Thyroid gland (tissue), 4 donors: ENCODE measurements at places on chromosomes 16 and 17. TPM values are rescaled to one million over a fixed set of nuclear protein-coding genes. Genes with fewer than 3 reads are reported as not detected.

GRCh38 chr17:19579867-19580565 lies 46.4 kb downstream of the SLC47A1 start:
- DNase-seq = peak; percentile 20
- H3K4me3 ChIP-seq = peak overlapping the region; percentile 35
- H3K27me3 ChIP-seq = no peaks in the 10 kb centered on the region
- H3K27ac ChIP-seq = no peak overlapping the region
- peaks cover 4% of the 10 kb centered on the region for H3K4me1 ChIP-seq
- H3K36me3 ChIP-seq = no peaks in the 10 kb centered on the region

LRRC75A gene
- total RNA-seq = 9.5 TPM

DNA sequence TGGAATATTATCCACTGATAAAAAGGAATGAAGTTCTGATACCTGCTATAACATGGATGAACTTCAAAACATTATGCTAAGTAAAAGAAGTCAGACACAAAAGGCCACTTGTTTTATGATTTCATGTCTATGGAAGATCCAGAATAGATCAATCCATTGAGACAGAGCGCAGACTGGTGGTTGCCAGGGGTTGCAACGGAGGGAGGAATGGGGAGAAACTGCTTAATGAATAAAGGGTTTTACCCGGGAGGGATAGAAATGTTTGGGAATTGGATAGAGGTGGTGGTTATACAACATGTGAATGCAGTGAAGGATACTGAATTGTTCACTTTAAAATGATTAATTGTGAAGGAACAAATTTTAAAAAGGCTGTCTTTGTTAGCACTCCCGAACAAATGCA lies 30.2 kb downstream of the WDR59 start:
- no peak for DNase-seq
- peaks cover 13% of the 10 kb centered on the region for H3K36me3 ChIP-seq
- no peak overlapping the region for H3K4me3 ChIP-seq
- peaks cover 10% of the 10 kb centered on the region for H3K4me1 ChIP-seq

- no peaks in the 10 kb centered on the region for H3K27me3 ChIP-seq
Measured at GRCh38 chr16:78552106-78552675, 452.7 kb downstream of the WWOX start.

SLC5A10 gene
- not detected for total RNA-seq

DNA sequence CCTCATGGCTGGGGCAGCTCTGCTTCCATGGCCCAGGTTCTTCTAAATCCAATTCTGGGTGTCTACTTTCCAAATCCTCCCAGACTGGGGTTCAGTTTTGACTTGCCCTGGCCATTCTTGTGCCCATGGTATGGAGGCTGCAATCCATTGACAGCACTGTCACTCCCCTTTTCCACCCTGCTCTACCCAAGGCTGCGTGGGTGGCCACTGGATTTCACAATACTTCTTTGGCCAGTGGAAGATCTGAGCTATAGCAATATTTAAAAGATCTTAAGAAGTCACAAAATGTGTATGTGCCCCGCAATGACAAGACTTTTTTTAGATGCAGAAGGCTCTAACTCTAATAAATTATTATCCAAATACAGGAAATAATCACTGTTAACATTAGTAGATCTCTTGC lies 329.4 kb upstream of the CCL2 start:
- no peaks in the 10 kb centered on the region for H3K4me1 ChIP-seq
- H3K4me3 ChIP-seq = no peak overlapping the region
- no peaks in the 10 kb centered on the region for H3K36me3 ChIP-seq
- no peak overlapping the region for H3K27ac ChIP-seq
- H3K27me3 ChIP-seq = no peaks in the 10 kb centered on the region

DNA sequence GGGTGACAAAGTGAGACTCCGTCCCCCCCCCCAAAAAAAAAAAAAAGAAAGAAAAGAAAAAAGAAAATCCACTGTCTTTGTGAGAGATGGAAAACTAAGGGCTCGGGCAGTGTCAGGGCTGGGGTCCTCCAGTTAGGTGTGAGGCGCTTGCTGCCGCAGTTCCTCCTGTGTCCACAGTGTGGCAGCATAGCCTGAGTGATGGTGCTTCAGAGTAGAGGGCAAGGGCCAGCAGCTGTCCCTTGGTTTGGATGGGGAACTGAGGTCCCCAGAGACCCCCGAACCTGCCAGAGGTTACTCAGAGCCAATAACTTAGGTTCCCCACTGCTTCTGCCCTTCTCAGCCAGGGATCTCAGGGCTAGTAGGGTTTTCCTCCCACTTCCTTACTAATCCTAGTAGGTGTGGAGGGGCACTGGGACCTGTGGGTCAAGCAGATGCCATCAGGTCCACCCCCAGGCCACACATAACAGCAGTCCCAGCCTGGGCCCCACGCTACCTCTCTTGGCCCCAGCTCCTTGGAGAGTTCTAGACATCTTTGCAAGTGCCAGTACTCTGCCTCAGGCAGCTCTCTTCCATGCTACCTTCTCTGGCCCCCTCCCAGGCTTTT lies 7.9 kb upstream of the LLGL1 start:
- no peak overlapping the region for H3K27ac ChIP-seq
- H3K4me1 ChIP-seq = no peaks in the 10 kb centered on the region
- no peaks in the 10 kb centered on the region for H3K27me3 ChIP-seq
- no peaks in the 10 kb centered on the region for H3K36me3 ChIP-seq

PTX4 gene
- total RNA-seq = not detected

DNA sequence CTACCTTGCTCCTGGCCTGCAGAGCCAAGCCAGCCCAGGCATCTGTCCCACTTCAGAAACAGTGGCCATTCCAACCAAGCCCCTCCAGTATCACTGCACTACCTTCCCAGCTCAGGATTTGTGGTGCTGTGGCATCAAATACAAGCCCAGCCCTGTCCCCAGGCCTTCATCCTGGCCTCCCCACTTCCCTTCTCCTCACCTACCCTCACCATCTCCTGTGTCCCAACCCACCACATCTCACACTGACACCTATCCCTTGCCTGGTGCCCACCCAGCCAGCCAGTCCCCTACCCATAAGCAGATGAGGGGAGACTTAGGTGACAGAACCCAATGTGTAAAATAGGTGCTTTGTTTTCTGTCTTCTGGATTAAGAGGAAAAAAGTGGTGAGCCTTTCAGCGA lies 66.0 kb upstream of the CDH5 start:
- H3K4me1 ChIP-seq = no peaks in the 10 kb centered on the region
- no peaks in the 10 kb centered on the region for H3K36me3 ChIP-seq

IL34 gene
- 4.9 TPM for total RNA-seq
